Mesothelial cell of epicardium (in vitro differentiated cells): ENCODE measurements at places on chromosomes 6 and 20. TPM values are rescaled to one million over a fixed set of nuclear protein-coding genes. Genes with fewer than 3 reads are reported as not detected.

DNA sequence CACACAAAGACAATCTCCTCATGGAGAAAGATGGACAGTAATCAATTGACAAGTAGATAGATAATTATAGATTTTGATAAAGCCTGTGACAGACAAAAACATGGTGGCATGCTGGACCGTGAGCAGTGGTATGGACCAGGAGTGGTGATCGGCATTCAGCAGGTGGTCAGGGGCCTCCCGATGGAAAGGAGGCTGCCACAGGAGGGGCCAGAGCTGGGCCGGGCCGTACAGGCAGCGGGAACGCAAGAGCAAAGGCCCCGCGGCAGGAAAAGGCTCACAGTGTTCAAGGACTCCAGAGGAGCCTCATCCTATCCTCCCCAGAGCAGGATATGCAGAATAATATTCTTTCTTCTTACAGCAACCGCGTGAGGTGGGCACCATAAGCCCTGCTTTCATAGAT is 123.7 kb downstream of the EYA2 start:
- H3K36me3 ChIP-seq: no peaks in the 10 kb centered on the region
- no peak for DNase-seq
- no peak overlapping the region for H3K27ac ChIP-seq

DNA sequence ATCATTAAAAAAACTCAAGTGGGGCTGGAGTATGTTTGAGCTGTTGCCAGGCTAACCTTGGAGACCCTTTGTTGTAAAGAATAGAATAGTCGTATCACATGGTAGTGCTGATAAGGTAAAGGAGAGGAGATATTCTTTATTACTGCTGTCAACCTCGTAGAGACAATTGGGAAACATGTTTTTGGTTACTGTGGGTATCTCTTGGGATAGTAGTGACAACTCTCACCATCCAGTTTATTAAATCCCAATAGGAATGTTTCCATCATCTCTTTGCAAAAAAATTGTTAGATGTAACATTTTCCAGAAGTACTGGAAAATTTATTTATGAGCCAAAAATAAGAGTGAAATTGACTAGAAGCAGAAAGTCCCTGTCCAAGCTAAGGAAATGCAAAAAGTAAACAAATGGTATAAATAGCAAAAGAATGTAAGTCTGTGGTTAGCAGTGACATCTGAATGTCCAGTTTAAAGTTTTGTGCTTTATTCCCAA is 829.3 kb upstream of the CITED2 start:
- H3K36me3 ChIP-seq: no peaks in the 10 kb centered on the region
- no peaks in the 10 kb centered on the region for H3K27me3 ChIP-seq
- no peak overlapping the region for H3K4me3 ChIP-seq
- DNase-seq: no peak
- peaks cover 12% of the 10 kb centered on the region for H3K4me1 ChIP-seq

DNA sequence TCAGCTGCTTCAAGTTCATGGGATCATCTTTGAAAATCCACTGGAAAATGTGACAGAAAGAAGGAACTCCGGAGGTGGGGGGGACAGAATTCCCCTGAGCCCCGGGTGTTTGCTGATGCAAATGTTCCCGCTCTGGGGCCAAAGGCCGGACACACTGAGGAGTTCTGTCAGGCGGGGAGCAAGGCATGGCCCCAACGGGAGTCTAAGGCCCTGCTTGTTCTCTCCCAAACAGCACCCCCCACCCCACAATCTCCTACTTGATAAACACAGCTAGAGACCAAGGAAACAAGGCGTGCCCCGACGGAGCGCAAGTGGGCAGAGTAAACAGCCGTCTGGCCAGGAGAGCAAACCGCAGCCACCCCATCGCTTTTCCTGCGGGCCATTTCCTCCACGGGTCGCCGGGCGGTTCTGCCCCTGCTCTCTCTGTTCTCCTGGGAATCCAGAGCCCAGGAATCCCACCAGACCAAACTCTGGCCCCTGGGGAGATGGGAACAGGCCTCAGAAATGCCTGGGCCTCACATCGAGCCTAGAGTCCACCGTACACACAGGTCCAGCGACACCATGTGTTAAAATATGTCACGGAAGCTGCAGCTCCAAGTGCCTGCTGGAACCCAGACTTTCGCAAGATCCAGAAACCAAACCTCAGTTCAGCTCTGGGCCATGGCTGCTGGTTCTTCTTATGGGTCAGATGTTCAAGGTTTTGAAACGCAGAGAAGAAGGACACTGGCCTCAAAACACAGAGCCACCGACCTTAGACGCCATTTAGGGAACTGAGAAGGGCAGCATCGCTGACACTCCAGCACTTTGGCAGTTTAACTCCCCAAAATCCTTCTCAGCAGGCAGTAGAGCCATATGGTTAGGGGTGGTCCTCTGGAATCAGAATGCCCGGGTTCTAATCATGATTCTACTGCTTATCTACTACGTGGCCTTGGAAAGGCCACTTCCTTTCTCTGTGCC is 104.2 kb downstream of the PREX1 start:
- no peak overlapping the region for H3K27ac ChIP-seq
- no peak for DNase-seq
- no peaks in the 10 kb centered on the region for H3K36me3 ChIP-seq
- H3K27me3 ChIP-seq: peaks cover 4% of the 10 kb centered on the region
- no peaks in the 10 kb centered on the region for H3K4me1 ChIP-seq

GRCh38 chr6:168884646-168885086 is 369.0 kb downstream of the THBS2 start:
- H3K27ac ChIP-seq: no peak overlapping the region
- H3K4me3 ChIP-seq: no peak overlapping the region
- peaks cover 7% of the 10 kb centered on the region for H3K4me1 ChIP-seq
- DNase-seq: peak; percentile 92
- H3K27me3 ChIP-seq: peaks cover 11% of the 10 kb centered on the region

The CASS4 gene
- 0.67 to 0.78 TPM (median 0.72 TPM) in 3 replicates for total RNA-seq

The SLA2 gene
- 0.16 to 0.18 TPM (median 0.18 TPM) in 3 replicates for total RNA-seq

The SLC26A8 gene
- total RNA-seq: 0.27 to 0.38 TPM (median 0.29 TPM) in 3 replicates
